Stimulated activated CD4-positive, alpha-beta T cell treated with anti-CD3 and anti-CD28 coated beads, TNF-alpha, amount 100 ng/mL, for 4 hours (primary cell): ENCODE measurements at places on chromosomes 2 and 18.

- no peak for DNase-seq
These were observed 43.1 kb upstream of the GALNT3 start for GRCh38 chr2:165837122-165837521.

GRCh38 chr2:218290316-218291261 is 1.7 kb downstream of the TMBIM1 start:
- no peak for DNase-seq

DNA sequence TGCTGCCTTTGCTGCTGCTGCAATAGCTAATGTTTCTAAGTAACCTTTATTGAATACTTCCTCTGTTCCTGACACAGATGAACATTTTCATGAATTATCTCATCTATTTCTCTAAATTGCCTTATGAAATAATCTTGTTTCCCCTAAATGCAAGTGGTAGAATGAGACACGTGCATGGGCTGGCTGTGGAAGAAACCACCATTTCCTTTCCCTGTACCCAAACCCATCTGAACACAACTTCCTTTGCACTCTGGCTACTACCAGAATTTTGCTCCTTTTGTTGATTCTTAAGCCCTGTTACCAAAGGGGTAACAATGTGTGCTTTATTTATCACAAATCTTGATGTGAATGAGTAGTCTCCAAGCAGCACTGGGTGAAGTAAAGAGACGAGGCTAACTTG is 29.2 kb downstream of the AKAIN1 start:
- no peak for DNase-seq

GRCh38 chr18:32881009-32881408 is 108.2 kb upstream of the KLHL14 start:
- DNase-seq, result no peak

GRCh38 chr2:237287872-237288271 is 126.1 kb downstream of the COL6A3 start:
- DNase-seq, result no peak

DNA sequence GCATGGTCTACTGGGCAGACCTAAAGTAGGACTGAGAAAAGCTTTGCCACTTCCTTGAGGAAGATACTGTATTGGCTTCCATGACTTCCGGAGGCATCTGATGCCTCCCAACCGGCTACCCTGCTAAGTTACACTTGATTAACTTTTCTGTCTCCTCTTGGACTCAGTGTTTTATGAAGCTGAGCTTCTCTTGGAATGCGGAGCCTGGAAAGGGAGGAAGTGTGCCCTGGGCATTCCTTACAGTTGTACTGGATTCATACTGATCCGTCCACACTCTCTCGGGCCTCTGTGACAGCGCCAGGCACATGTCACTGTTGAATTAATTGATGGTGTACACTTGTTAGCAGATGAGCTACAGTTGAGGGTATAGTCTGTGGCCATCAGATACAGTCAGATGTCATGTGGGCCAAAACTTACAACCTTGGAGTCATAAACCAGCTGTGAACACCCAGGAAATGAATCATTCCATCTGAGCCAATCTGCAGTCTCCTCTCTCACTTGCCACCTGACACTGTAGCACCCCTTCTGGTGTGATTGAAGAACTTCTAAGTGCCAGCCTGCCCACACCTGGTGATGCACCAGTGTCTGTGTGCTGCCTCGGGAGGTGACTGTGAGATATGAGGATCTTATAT is 122.5 kb downstream of the FHOD3 start:
- DNase-seq, result no peak

DNA sequence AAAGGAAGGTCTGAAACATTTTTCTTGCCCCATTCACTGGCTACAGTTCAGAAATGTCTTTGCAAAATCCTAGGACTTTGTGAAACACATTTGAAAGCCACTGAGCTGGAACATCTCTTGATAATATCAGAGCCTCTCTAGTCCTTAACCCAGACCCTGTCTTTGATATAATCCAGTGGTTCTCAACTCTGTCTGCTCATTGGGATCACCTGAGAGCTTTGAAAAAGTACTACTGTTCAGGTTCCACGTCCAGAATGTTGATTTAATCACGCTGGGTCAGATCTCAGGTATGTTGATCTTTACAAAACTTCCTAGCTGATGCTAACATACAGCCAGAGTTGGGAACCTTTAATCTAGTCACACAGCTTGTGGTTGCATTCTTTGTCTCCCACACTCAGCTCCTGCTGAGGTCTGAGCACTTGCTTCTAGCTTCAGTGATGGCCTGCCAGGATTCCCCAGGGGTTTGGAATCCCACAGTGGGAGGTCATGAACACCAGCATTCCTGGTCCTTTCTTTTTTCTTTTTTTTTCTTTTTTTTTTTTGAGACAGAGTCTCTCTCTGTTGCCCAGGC is 262.7 kb downstream of the SETBP1 start:
- DNase-seq, result no peak

DNA sequence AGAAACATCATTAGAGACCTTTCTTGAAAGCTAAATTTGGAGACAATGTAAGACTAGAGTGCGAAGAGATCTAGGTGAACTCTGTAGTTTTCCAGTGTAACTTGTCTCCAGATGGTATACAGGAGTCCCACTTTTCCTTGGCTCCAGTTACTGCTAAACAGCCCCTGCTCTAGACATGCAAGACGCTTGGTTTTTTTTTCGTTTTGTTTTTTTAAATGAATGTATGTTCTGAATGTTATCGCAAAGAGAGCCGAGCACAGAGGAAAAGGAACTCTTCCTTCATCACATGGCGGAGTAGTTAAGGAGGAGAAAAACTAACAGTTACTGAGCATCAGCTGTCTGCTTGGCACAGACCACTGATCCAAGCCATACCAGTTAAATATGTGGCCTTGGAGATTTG is 2.4 kb downstream of the RALB start:
- DNase-seq, result no peak

GRCh38 chr2:25104736-25105135 is 62.9 kb downstream of the EFR3B start:
- DNase-seq, result no peak

DNA sequence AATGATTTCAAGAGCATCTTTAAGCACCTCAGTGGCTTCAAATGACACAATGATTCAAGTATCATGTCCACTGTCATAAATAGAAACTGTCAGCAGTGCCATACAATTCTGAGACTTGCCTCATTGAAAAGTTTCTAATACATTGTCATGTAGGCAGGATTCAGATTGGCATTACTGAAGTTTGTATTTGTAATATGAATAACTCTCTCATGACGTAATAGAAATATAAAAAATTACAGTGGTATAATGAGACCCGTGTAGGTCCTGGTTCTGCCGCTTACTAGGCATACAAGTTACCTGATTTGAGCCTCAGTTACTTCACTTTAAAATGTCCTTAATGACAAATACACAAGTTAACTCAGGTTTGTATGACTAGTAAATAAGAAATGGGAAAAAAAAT is 1536.2 kb upstream of the NXPH2 start:
- DNase-seq, result no peak

GRCh38 chr18:22006458-22006857 is 162.9 kb upstream of the GATA6 start:
- DNase-seq, result no peak

DNA sequence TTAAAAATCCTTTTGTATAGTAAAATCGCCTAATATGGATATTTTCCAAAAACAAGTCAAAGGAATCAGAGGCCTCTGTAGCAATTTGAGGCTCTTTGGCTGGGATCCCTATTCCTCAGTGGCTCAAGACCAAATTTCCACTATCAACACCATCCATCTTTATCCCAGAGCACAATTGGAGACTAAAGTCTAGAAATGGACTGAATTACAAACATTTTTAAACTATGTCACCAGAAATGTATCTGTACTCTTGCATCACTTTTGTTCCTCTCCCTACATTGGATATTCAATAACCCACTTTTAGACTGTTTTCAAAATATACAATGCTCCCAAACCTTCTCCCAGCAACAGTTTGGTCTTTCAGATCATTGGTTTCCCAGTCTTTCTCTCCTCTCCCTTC is 140.4 kb upstream of the KLHL29 start:
- DNase-seq, result no peak

- DNase-seq, result no peak
These were observed 40.2 kb upstream of the GMCL1 start for GRCh38 chr2:69789175-69789721.

DNA sequence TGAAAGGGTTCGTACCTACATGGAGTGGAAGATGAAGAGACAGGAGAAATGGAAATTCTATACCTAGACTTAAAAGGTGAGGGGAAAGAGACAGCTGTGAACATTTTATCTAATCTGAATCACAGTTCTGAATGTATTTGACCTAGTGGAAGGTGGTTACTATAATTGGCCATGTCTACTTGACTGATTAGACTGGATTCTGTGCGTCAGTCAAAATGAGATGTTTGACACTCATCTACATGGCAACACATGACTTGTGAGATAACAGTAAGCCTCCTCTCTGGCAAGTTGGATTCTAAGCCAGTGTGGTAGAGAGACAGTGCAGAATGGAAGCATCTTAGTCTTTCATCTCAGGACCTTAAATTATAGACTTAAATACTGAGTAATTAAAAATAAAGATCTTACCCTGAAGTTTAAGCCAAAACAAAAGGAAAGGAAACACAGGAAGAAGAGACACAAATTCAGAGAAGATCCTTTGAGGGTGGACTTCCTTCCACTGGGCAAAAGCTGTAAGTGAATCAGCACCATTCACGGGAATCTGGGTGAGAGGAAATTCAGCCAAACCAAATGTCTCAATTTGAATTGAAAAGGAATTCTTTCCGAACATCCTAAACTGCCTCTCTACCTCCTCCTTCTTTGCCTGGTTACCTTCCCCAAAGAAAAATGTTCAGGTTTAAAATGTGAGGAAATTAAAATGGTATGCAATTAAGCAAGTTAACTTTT is 121.6 kb downstream of the EHBP1 start:
- DNase-seq, result no peak

- no peak for DNase-seq
These were observed 20.7 kb downstream of the TOGARAM2 start for GRCh38 chr2:29001806-29002205.

GRCh38 chr18:67216846-67217245 is 299.7 kb downstream of the DSEL start:
- DNase-seq, result no peak

GRCh38 chr18:65435534-65435933 is 315.3 kb upstream of the CDH7 start:
- no peak for DNase-seq

GRCh38 chr2:7071916-7072556 is 154.8 kb downstream of the RNF144A start:
- DNase-seq, result no peak

GRCh38 chr18:55821219-55821618 is 233.2 kb upstream of the TCF4 start:
- DNase-seq, result no peak

GRCh38 chr18:54767098-54767497 is 61.2 kb upstream of the RAB27B start:
- no peak for DNase-seq

- DNase-seq, result no peak
These were observed 416.6 kb upstream of the ACVR2A start for GRCh38 chr2:147428120-147428747.

DNA sequence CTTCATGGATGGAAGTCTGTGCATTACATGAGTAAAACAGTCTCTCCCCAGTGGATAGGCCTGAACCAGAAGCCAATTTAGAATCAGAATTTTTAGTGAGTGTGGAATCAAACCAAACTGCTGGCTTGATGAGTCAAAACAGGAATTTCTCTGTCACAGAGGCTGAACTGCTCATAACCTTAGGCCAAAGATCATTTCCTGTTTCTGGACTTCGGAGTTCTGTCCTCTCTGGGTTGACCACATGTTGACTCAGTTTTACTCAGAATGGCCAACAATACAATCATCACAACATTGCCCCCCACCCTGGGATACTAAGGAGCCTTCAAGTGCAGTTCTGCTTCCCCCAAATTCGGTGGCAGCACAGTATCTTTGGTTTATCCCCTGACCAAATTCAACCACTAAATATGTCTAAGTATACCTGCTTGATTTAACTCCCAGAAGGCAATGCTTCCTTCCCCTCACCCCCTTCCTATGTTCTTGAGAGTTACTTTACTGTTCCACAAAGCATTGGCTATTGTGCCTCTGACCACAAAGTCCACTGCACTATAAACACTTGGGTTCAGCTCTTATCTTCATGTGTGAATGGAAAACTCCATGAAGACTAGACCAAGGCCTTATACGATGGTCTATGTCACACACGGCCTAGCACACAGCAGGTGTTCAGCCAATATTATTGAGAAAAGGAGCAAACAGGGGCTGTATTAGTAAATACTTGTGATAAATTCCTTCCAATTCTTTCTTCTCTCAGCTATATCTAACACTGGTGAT is 67.8 kb downstream of the NXPH2 start:
- no peak for DNase-seq

GRCh38 chr2:68287580-68288441 is 31.9 kb downstream of the CNRIP1 start:
- DNase-seq, result no peak

DNA sequence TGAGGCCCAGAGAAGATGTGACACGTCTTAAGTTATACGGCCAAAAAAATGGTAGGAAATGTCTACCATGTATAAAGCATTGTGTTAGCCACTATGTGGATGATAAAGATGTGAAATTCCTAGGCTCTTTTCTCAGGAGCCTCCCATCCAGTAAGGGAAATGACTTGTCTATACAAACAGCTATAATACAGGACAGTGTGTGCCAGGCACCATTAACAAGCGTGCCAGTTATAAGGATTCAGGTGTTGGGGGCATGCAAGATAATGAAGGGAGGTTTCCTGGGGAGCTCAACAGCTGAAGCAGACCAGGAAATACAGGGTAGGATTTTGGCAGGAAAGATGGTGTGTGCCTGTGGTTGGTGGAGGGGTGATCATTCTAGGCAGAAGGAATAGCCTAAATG is 37.6 kb downstream of the ALPK2 start:
- no peak for DNase-seq

DNA sequence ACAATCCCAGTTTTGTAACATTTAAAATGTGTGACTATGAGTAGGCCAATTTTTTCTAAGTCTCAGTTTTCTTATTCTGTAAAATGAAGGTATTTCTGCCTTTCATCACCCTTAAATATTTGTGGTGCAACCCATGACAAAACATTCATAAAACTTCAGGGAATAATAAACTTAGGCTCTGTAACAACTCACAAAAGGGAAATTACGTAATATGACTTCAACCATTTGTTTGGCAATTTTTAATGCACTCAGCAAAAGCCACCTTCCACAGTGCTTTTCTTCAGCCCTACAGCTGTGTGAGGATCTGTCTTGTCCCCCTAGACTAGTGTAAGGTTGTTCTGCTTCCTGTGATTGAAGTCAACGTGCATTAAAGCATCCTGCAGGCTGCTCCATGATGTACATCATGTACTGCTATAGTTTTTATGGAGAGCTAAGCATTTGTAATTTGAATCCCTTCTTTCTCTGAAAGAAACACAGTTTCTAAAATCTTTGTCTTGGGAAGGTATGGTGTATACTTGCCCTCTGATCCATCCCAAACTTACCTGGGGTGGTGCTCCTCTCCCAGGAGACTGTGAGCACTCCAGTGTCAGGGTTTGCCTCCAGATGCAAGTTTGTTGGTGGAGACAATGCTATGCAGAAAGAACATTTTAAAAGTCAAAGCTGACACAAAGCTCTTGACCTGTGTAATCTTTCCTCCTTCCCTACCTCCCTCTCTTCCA is 39.1 kb downstream of the FN1 start:
- no peak for DNase-seq

DNA sequence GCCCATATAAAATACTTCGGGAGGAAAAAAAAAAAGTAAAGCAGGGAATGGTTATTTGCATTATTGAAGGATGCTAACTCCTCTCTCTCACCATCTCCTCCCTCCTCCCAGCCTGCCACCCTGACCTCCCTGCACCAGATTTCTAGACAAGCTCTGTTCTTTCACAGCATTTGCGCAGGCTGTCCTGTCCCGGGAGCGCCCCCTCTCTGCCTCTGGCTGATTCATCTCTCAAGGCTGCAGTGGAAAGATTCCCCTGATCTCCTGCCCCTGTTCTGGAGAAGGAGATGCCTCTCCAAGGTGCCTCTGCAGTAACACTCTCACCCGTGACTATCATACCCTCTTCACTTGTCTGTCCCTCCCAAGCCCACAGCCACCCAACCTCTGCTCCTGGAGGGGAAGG is 38.5 kb downstream of the COL4A4 start:
- no peak for DNase-seq
